Effector CD8-positive, alpha-beta T cell (primary cell): ENCODE measurements at places on chromosomes 5 and 9.

- DNase-seq = no peak
These were observed 38.9 kb downstream of the MTMR12 start for GRCh38 chr5:32273821-32274220.

DNA sequence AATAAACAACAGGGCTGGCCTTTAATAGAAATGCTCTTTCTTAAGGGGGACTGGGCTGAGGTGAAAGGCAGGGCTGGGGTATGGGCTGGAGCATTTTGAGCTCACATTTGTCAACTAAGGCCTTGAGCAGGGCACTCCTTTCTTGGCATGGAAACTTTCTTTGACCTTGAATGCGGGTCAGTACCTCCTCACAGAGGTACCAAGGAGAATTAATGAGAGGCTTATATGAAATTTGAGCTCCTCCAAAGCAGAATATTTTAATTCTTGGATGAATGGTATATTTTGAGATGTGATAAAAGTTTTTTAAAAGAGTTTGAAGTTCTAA, 3.1 kb downstream of the CYSTM1 start:
- no peak for DNase-seq

DNA sequence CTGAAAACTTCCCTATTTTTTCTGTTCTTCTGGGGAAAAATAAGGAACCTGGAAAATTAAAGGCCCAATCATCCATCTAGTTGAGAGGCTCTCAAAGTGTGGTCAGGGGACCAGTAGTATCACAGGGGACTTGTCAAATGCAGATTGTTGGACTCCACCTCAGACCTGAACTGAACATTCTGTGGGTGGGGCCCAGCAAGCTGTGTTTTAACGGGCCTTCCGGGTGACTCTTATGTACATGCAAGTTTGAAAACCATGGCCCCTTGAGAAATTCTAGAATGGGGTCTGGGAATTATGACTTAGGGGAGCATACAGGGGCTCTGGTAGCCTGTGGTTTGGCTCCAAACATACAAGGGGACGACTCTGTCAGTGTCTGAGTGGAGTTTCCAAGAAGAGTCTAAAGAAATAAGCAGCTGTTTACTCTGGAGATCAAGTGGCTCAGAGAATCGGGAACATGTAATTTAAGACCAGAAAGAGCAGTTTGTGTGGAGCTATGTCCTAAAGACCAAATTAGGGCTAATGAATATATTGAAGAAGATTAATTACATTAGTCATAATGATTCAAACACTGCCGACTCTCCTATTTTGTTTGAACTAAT, 177.4 kb downstream of the SLC28A3 start:
- DNase-seq = no peak

GRCh38 chr5:131460867-131461572, 174.0 kb downstream of the RAPGEF6 start:
- no peak for DNase-seq

GRCh38 chr5:113039934-113040285, 63.3 kb downstream of the DCP2 start:
- DNase-seq = no peak

GRCh38 chr5:111234125-111234524, 9.9 kb downstream of the CAMK4 start:
- no peak for DNase-seq

DNA sequence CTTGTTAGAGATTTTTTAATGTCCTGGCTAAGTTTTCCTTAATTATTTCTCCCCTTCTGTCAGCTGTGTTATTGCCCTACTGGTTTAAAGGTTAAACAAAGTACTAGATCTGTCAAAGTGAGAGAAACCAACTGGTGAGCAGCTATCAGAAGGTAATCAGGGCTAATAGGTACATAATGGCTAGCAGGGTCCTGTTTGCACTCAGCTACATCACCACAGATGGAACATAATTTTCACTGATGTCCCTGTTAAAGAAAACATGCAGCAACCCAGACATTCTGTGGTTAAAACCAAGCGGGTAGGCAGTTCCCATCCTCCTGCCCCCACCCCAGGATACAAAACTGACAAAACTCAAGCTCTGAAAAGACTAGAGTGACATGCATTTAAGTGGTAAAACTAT, 473.9 kb downstream of the NR2F1-AS1 start:
- no peak for DNase-seq

DNA sequence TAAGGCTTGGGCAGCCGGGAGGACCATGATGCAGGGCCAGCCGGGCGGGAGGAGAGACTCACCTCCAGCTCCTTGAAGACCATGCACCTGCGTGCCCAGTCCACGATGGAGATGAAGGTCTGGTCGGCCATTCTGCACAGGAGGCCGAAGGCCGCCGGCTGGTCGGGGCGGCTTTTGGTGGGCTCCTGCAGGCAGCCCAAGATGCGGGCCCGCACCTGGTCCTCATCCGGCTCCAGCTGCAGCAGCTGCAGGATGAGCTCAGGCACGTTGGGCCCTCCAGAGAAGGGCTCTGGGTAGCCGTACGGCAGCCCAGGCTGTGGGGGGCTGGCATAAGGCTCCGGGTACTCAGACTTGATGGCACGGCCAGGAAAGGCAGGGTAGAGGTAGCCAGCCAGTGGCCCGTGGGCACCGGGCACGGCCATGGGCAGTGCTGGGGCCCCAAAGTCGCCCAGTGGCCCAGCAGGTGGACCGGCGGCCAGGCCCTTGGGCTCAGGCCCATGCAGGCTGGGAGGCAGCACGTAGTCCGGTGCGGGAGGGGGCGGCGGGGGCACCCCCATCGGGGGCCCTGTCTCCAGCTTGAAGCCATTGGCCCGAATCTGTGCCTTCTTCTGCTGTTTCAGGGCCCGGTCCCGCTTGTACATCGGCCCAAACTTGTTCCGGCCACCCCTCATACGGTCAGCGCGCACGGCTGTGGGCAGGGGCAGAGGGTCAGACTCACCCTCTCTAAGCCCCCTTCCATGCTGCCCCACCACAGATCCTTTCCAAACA, 7.0 kb downstream of the NR5A1 start:
- no peak for DNase-seq

DNA sequence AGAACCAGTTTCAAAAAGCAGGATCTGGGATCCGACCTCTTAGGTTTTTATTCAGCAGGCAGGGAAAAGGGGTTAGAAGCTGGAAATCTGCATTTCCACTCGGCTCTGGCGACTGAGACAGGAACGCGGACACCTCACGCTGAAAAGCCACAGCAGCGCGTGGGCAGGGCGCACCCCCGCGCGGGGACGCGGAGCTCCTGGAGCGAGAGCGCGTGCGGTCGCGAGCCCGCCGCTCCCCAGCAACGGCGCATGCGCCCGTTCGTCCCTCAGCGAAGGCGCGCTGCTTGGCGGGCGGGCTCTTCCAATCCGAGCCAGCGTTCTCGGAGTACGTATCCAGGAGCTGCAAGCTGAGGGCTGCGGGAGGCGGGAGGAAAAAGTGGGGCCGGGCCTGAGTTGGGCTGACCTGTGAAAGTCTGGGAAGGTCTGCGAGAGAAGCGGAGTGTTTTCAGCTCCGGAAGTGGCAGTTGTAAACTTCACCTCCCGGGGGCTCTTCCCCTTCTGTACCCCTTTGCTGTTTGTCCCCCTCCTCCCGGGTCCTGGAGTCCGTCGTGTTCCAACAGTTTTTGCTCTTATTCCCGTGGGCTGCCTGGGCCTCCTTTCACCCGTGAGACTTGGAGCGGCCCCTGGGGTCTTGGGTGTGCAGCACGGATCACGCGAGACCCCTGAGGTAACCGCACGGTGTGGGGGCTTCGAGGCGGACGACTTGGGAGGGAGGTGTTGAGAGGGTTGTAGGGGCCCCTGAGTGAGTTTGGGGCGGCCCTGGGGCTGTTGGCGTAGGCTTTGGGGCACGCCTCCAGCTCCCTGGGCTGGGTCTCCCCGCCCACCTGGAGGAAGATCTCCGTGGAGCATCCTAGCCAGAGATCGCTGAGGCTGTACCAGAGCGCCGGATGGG, at the start of gene CCDC171:
TSS of gene CCDC171 (plus strand) at position 408 of the 892 bp plus-strand sequence. CDS start 11,046 bp downstream, outside the sequence.
- peak; percentile 76 for DNase-seq
